ENCODE measurements at places on chromosomes 5 and 9.

- peak; percentile 35 for DNase-seq
Measured at GRCh38 chr5:392431-392988, 50.5 kb upstream of the EXOC3 start.

GRCh38 chr9:77981332-77981731 is 50.3 kb downstream of the GNAQ start:
- no peak for DNase-seq

DNA sequence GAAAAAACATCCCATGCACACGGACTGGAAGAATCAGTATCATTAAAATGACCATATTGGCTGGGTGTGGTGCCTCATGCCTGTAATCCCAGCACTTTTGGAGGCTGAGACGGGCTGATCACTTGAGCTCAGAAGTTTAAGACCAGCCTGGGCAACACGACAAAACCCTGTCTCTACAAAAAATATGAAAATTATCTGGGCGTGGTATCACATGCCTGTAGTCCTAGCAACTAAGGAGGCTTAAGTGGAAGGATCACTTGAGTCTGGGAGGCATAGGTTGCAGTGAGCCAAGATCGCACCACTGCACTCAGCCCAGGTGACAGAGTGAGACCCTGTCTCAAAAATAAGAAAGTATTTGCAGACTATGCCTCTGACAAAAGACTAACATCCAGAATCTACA is 68.4 kb downstream of the TTC39B start:
- no peak for DNase-seq

GRCh38 chr9:128732576-128732975 is 8.6 kb upstream of the ZDHHC12 start:
- no peak for DNase-seq

GRCh38 chr5:16754086-16754485 is 137.3 kb upstream of the RETREG1 start:
- DNase-seq, result no peak

GRCh38 chr9:89956331-89956730 is 351.5 kb downstream of the GADD45G start:
- no peak for DNase-seq

DNA sequence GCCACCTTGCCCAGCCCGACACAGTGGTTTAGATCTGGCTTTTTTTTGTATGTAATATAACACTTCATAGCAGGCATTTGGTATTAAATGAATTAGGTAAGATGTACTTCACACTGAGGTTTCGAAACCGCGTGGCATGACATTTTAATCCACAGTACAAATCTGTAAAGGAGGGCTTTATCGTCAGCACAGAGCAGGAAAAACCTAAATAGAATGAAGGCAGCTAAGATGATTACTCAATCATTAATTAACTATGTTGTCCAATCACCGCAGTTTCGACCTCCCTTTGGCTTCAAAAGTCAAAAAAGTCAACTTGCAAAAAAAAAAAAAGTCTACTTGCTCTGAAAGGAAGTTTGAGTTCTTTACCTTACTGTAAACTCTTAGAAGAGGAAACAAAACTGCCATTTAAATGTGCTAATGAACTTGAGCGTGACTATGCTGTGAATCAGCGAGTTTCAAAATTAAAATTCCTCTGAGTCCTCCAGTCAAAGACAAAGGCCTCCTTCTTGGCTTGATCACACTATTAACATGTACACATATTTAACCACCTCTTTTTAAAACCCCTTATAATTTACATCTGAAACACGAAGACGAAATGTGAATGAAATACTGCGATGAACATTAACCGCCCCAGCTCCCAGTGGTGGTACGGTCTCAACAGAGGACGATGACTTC is 698 bp upstream of the SEC24A start:
- DNase-seq, result no peak

- no peak for DNase-seq
Measured at GRCh38 chr9:16205455-16205854, 652.6 kb downstream of the CCDC171 start.

DNA sequence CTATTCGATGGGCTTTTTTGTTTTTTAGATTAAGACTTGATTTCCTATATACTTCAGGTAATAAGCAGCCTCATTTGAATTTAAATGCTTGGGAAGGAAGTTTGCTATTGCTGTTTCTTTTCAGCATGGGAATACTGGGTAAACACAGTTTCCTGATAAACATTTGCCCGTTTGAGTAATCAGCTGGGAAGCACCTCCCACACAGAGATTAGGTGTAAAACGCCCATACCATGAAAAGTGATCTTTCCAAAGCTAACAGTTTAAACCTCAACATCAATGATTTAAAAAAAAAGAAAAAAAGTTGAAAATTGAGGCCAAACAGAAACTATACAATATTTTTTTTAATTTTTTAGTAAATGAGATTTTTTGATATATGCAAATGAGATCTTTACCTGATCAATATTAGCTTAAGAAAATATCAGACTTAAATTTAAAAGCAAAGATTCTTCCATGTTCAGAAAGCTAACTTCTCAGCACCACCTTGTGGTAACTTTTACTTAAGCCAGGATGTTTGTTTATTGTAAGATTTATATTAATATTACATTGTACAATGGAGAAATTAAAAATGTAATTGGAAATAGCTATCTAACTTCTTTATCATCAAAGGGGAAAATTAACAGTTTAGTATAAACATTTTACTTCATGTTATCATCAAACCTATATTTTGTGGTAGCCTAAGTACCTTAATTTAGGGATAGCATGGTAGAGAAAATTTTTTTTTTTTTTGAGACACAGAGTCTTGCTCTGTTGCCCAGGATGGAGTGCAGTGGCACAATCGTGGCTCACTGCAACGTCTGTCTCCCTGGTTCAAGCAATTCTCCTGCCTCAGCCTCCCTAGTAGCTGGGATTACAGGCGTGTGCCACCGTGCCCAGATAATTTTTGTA is 39.8 kb downstream of the F2RL2 start:
- no peak for DNase-seq

DNA sequence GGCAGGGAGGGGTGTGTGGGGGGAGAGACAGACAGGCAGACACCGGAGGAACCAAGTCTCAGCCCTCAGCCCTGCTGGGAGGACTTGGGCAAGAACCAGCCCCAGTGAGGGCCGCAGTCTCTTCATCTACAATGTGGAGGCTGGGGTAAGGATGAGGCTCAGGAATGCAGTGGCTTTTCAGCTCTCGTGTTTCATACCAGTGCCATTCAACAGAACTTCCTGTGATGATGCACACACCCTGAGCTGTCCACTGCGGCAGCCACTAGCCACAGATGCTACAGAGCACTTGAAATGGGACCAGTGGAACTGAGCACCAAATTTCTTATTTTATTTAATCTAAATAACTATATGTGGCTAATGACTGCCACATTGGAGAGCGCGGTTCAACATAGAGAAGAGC is 10.7 kb downstream of the CAMK2A start:
- DNase-seq, result no peak

DNA sequence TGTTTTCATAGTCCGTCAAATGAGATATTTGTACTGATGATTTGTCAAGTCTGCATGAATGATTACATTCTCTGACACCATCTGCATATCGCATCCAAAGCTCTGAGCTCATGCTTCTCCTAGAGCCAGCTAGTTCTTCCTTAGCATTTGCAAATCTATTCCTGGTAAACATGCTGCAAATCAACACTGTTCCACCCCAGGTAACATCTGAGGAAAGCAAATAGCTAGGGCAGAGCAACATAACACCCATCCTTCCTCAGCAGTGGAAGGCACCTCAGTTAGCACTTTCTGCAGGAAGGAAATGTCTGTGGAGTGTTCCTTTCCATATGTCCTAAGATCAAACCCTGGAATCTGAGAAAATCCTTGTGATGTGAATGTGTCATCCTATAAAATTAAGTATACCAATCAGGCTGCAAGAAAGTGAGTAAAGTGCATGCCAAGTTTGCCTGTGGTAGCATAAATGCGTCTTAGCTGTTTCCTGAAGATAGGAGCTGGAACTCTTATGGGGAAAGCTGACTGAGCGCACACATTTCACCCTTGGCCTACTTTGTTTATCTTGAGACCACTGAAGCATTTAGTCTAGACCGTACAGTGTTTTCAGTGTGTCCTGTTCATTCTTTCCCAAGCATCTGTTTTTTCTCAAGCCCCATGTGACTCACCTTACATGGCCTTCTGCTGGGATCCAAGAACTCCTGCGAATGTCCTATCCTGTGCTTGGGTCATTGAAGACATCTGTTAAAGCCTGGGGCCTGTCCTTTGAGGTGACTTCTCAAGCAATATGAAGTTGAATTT is 50.9 kb upstream of the STARD4 start:
- no peak for DNase-seq

DNA sequence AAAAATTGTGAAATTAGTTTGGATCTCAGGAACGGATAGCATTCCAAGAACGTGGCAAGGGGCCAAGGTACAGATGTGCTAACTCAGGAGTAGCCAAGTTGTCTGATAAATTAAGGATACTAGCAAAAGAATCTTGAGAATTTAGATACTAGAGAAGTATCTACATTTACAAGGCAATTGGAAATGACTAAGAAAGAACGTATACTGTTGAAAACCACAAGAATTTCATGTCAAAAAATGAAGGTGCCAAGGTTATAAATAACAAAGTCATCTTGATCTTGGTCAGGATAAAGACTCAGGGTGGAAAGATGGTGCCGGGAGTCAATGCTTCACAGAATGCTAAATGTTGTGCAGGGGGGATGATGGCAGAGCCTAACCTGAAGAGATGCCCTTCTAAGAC is 19.2 kb downstream of the CAPSL start:
- DNase-seq, result no peak

Measured in stimulated activated CD8-positive, alpha-beta memory T cell treated with anti-CD3 and anti-CD28 coated beads, Interleukin-2, amount 100 ng/mL, for 1 hour (primary cell).